ENCODE measurements at places on chromosomes 12 and 14. TPM values are rescaled to one million over a fixed set of nuclear protein-coding genes. Genes with fewer than 3 reads are reported as not detected.

- no peak for DNase-seq
These were observed 67.7 kb downstream of the EID3 start for GRCh38 chr12:104371043-104371870.

DNA sequence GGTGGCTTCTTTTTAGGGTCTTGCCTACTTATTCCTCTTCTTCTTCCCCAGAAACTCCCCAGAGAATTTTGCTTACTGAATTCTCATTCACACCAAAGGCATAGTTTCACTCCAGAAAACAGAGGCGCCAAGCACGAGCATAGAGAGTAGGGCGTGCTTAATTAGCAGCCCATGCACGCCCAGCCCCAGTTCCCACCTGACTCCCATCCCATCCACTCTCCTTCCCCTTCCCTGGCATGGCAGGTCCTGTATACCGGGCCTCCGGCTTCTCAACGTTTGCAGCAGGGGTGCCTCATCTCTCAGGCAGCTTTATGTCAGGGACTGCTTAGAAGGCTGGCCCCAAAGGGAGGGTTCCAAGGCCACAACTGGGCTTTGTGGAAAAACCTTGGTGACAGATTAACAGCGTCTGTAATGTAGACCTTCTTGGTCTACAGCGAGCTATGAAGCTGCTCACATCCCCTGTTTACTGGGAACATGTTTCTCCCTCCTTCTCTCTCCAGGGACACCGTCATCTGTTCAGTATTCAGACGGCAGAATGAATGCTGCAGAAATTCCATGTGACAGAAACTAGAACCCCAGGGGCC, 62.7 kb downstream of the ACTN1 start:
- DNase-seq: no peak

- DNase-seq: no peak
These were observed 13.4 kb downstream of the SSTR1 start for GRCh38 chr14:38221077-38221476.

Gene CPM
- total RNA-seq: 5.9 TPM

GRCh38 chr12:98374007-98374406, 141.4 kb upstream of the TMPO start:
- DNase-seq: no peak

Gene B4GALNT1
- total RNA-seq: 9.1 TPM

DNA sequence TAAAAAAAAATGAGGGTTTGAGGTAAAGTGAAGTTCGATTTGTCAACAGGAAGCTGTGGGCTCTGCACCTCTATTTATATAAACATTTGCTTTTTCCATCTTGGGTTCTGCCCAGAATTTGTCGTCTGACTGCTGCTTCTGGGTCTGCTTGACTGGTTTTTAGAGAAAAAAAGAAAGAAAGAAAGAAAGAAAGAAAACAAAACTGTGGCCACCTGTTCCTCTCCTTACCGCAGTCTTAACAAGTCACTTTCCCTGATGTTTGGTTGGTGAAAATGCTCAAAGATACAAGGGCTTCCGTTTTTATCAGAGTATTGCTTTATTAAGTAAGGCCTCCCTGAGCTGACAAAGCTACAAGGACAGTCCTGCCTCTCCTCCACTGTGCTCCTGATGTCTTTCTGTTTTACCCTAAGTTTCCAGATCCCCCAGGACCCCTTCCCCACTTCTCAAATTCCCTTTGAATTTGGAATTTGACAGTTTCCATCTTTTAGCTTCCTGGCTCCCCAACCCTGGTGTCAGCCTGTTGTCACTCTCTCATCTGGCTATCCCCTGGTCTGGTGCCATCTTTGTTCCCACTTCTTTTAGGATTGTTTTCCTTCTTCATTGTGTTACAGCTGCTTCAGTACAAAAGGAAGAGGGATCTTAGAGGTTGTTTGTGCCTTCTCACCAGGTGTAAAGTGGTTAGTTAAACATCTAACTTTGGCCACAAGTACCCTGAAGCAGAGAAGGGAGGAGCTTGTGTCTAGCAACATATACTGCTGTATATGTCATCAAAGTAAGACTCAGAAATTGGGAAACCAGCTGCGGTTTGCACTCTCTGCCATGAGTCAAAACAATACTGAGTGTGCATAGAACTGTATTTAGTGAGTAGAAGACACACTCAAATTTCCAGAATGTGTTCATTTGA, 18.0 kb downstream of the MFAP5 start:
- no peak for DNase-seq

DNA sequence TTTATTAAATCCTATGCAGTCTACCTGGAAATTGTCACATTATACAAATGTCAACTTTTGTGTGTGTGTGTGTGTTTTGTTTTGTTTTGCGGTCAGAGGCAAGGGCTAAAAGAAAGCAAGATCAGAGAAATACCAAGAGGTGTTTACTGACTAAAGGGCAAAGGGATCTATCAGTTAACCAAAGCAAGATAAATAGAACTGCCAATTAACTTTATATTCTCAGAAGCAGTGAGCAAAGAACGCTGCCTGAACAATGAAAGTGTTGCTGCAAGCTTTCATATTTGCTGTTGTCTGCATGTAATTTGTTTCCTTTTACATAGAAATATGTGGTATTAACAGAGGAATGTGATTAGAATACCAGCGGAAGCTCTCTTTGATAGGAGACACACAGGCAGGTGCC, 30.9 kb downstream of the CCDC60 start:
- DNase-seq: no peak

GRCh38 chr12:6955108-6956020, 4.2 kb downstream of the PTPN6 start:
- no peak for DNase-seq

DNA sequence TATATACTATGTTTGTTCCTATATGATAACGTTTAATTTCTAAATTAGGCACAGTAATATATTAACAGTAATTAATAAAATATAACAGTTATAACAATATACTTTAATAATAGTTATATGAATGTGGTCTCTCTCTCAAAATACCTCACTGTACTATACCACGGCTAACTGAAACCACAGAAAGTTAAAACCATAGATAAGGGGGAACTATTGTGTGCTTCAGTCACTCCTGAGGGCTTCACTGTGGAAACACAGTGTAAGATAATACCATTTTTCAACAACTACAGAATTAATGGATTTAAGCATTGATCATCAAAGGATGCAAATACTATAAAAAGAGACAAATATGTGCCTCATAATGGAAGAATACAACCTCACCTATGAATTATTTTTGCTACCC, 266.4 kb upstream of the RGS6 start:
- no peak for DNase-seq

- DNase-seq: no peak
These were observed 360.8 kb downstream of the AEBP2 start for GRCh38 chr12:19799895-19800602.

DNA sequence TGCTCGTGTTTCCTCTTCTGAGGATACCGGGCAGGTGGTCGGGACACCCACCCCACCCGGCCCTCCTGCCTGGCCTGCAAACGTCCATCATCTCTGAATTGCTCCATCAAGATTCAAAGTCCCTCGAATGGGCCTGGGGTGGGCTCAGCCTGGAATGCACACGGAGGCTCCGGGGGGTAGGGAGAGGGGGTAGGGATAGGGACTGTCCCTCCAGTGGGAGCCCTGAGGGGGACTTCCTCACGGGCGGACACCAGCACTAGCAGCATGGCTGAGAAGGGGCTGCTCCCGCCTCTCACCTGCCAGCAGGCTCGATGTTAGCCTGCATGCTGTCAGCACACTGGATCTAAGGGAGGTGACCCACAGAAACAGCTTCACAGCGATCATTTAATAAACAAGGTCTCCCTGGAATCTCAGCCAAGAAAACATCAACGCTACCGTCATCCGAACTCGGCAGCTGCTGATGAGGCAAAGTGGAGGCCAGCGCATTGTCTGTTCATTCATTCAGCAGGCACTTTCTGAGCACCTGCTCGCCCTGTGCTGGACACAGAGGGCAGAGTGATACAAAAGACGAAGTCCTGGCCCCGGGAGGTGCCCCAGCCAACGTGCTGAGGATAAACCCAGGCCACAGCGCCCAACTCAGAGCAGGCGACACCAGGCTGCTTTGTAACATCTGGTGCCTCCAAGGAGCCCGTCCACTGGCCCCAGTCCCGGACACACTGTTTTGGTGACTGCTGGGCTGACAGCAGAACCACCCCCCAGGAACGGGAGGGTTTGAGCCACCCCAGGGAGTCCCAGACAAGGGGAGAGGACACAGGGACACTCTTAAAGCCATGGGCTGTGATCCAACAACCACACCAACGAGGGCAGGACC, 6.3 kb downstream of the TMEM179 start:
- DNase-seq: peak; percentile 24

- no peak for DNase-seq
These were observed 146.0 kb upstream of the RPH3A start for GRCh38 chr12:112645586-112645985.

Gene KLHDC2
- 90.2 TPM for total RNA-seq

Gene PPM1H
- total RNA-seq: 3.3 TPM

DNA sequence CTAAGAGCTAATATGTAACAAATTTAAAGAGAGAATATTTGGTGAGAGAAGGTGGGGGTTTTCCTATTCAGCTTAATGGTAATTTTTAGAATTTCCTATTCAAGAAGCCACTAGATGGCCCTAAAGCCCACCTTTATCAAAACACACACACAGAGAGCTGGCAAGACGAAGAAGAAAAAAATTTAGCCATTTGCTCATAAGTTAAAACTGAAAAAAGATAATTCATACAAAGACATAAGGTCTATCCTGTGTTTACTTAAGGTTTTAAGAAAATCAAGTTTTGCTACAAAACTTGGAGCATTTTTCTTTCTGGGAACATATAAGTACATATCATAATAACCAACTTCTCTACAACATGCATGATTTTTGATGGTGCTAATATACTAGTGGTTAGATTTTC, 46.8 kb upstream of the PCED1B start:
- no peak for DNase-seq

GRCh38 chr14:38202444-38203191, 5.1 kb upstream of the SSTR1 start:
- DNase-seq: no peak

- DNase-seq: no peak
These were observed 274.2 kb downstream of the ETNK1 start for GRCh38 chr12:22899184-22899583.

GRCh38 chr12:122538496-122538895, 11.4 kb downstream of the KNTC1 start:
- DNase-seq: no peak

Measured in psoas muscle (tissue), 8 donors.